Astrocyte of the spinal cord (primary cell): ENCODE measurements at places on chromosomes 5 and 9.

GRCh38 chr5:69231851-69232250 is 2.8 kb upstream of the CDK7 start:
- DNase-seq: peak; percentile 77

GRCh38 chr9:107281922-107282667 is 984 bp upstream of the RAD23B start:
- DNase-seq: no peak

DNA sequence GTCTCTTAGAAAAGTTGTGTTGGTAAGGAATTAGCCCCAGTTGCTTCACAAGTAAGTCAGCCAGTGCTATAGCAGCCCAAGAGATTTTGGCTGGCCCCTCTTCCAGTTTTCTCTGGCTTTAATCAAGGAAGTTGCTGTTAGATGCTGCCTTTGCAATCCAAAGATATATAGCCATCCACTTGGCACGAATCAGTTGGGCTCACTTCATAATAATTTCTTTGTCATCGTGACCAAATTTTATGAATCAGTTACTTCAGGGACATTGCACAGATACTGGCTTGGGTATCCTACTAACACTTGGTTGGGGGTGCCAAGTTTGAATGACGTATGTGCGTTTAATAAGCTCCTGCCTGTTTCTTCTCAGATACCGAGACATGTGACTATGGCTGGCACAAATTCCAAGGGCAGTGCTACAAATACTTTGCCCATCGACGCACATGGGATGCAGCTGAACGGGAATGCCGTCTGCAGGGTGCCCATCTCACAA is 81.5 kb downstream of the VCAN start:
- DNase-seq: no peak

DNA sequence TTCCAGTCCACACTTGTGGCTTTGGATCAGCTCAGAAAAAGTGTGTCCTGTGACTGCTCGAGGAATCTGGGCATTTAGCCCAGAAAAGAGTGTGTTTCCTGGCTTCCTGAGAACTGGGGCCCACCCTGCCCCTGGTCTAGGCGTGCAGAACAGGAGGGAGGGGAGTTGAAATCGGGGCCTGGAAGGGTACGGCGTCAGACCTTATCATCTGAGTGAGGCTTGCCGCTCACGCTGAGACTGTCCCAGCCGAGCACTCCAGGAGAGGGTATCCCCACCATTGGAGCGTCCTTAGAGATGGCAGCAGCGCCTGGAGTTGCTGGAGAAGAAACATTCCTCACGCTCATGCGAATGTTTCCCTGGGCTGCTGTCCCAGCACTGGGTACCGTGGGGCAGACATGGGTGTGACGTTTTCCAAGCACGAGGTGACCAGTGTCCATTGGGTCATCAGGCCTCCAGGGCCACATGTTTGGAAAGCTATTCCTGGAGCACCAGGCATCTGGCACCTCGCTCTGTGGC is 22.5 kb downstream of the NEK6 start:
- DNase-seq: peak; percentile 93

DNA sequence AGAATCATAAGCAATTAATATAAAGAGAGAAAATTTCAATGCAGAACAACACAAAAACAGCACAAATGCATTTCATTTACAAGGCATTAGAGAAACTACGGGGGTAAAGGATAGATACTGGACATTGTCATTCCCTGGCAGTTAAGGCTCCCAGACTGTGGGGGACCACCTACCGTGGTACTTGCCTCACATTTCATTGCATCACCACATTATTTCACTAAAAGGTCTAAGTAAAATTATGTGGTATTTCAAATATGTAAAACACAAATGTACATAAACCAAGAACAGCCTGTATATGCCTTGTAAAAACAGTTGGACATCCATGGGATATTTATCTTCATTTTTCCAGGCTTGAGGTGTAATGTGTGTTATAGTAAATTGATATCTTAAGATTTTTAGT is 571.2 kb upstream of the ZNF462 start:
- peak; percentile 9 for DNase-seq

GRCh38 chr5:140039561-140039960 is 3.5 kb downstream of the NRG2 start:
- no peak for DNase-seq

- no peak for DNase-seq
These were observed 62.6 kb downstream of the ANGPTL2 start for GRCh38 chr9:127059765-127060361.

- no peak for DNase-seq
These were observed 198.3 kb downstream of the KCTD16 start for GRCh38 chr5:144369006-144369405.
